ENCODE measurements at places on chromosomes 3 and 15. TPM values are rescaled to one million over a fixed set of nuclear protein-coding genes. Genes with fewer than 3 reads are reported as not detected.

The DNAH12 gene
- not detected for total RNA-seq

The GOLGA8H gene
- not detected for total RNA-seq

The LRRIQ4 gene
- total RNA-seq: not detected

The TMEM43 gene
- 73.2 TPM for total RNA-seq

The LRRC3B gene
- not detected for total RNA-seq

The ATP10A gene
- total RNA-seq: 0.24 TPM

The PRTG gene
- total RNA-seq: 1.6 TPM

Data from epithelial cell of alveolus of lung (primary cell).